DMS153 (cell line): ENCODE measurements at places on chromosomes 11 and 22.

DNA sequence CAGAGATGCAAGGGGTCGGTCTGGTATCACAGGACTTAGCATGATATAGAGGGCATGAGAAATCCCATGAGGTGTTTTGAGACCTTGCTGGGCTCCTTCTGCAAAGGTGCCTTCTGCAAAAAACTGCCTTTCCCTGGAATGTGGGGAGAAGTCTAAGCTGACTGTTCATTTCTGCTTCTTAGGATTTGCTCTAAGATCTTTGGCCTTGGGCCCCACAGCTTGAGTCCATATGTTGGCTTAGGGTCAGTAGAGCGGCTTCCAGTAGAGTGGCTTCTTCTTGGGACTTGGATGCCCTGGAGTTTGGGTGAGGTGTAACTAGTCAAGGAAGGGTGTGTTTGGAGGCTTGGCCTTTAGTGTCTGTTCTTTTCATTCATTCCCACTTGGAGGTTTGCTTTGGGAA, 37.0 kb downstream of the AMPD3 start:
- no peak for DNase-seq

DNA sequence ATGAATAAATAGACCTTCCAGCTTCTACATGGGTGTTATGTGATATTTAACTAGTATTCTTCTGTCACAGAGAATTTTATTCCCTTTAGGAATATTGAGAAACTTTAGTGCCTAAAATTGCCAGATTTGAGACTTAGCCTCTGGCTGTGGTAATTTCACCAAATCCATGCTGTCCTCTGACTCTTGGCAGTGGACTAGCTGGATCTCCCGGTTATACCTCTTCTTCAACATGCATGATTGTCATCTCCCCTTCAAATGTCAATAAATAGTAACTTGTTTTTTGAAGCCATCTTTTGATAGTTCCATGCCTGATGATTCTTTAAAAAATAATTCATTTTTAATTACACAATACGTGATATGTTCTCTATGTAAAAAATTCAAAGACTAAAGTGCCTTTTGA, 8.4 kb downstream of the AQP11 start:
- DNase-seq, result no peak

DNA sequence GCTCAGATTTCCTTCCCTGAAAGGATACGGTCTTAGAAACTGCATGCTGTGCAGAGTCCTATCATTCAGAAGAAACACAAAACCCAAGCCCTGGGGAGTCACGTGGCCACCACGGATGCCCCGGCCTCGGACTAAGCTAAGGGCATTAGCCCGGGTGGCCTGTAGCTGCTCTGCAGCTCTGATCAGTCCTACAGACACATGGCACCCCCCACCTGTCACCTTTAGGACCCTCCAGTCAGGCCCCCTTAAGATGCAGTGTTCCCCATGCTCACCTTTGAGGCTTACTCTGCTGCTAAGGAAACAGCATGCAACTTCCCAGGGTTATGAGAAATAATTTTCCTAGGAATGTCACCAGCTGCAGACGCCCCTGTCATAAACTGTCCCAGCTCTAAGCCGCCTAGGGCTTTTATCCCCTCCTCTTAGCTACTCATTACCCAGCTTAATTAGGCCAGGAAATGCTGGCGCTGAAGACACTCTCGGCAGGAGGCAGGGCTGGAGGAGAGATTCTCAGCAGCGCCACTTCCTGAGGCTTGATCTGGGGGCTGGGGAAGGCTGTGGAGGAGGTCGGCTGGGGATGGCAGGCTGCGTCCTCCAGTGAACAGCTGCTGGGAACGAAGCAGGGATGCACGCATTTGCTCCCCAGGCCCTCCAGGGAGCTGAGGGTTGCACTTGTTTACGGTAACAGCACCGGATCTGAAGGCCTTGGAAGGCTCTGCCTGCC, 47.2 kb upstream of the ADA2 start:
- DNase-seq, result peak; percentile 45

DNA sequence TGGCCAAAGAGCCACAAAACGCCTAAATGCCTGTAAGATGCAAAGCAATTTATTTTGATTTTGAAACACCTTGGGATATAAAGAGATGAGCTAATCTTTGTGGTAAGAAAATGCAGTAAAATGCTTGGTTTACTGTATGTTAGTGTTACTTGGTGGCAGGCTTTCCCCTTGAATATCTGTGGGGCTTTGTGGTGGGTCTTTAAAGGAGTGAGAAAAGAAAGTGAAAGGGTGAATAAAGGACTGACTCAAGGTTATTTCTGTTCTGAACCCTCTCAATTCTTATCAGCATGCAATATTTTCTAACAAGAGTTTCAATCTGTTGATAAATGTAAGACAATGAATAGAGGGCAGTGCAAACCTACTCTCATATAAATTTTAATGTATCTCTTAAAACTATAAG, 1555.9 kb upstream of the RAG2 start:
- DNase-seq, result no peak

DNA sequence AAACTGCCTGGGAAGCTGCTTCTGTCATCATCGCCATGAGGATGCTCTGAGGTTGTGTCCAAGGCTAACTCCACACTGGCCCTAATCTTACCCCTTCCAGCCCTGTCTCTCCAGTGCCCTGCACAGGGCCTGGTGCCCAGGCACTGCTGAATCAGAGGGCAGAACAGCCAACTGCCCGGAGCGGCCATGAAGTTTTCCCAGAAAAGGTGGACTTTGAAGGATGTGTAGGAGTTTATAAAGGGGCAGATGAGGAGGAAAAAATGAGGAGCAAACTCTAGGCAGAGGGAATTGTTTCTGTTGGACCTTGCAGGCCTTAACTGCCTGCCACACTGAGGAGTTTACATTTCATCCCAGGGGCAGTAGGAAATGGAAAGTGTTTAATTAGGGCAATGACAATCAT, 39.4 kb upstream of the TCF20 start:
- no peak for DNase-seq
